WTC11 (cell line): ENCODE measurements at places on chromosomes 6 and 20. TPM values are rescaled to one million over a fixed set of nuclear protein-coding genes. Genes with fewer than 3 reads are reported as not detected.
A peak's percentile ranks its signal among the peaks of the same experiment; 100 is the strongest.

GRCh38 chr6:62323818-62324431 lies 37.9 kb upstream of the KHDRBS2 start:
- H3K27ac ChIP-seq: no peak overlapping the region
- no peaks in the 10 kb centered on the region for H3K27me3 ChIP-seq
- no peaks in the 10 kb centered on the region; the same call in 1 of the 2 replicates for H3K36me3 ChIP-seq
- H3K4me1 ChIP-seq: peaks cover 12% of the 10 kb centered on the region
- H3K4me3 ChIP-seq: no peak overlapping the region

DNA sequence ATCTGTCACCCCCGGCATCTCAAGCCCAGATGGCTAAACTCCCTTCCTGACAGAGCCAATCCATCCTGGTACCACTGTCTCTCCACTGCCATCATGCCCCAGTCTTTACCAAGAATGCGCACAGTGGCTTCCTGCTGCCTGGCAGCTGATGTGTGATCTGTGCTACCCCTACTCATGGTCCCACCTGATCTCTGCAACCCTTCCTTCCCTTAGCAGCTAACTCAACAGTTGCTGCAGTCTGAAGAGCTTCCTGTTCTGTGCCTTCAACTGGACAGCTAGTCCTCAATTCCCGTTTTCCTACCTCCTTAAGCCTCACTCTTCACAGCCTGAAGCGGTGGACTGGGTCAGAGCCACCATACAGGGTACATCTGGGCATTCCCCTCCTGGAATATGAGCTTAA lies 7.6 kb upstream of the FAM83C start:
- H3K36me3 ChIP-seq: no peaks in the 10 kb centered on the region
- H3K27me3 ChIP-seq: peaks cover 4% of the 10 kb centered on the region; the same call in 1 of the 2 replicates
- H3K4me3 ChIP-seq: no peak overlapping the region
- no peak for DNase-seq
- H3K4me1 ChIP-seq: peaks cover 14% of the 10 kb centered on the region
- no peak overlapping the region for H3K27ac ChIP-seq

The NOX3 gene
- total RNA-seq: 0.09 TPM in 1 of 3 replicates, not detected in the others

GRCh38 chr6:62285612-62286469 lies at the start of gene KHDRBS2:
Gene KHDRBS2, minus strand, starts transcription at chr6:62286225.
- H3K27ac ChIP-seq: no peak within 1 kb of the TSS
- peaks cover 5% of the 10 kb centered on the region for H3K4me1 ChIP-seq
- H3K4me3 ChIP-seq: peak within 1 kb of the TSS; percentile 71
- no peaks in the 10 kb centered on the region for H3K36me3 ChIP-seq
- H3K27me3 ChIP-seq: no peaks in the 10 kb centered on the region; the same call in 1 of the 2 replicates
